RWPE2 (cell line): ENCODE measurements at places on chromosomes 4 and X.

DNA sequence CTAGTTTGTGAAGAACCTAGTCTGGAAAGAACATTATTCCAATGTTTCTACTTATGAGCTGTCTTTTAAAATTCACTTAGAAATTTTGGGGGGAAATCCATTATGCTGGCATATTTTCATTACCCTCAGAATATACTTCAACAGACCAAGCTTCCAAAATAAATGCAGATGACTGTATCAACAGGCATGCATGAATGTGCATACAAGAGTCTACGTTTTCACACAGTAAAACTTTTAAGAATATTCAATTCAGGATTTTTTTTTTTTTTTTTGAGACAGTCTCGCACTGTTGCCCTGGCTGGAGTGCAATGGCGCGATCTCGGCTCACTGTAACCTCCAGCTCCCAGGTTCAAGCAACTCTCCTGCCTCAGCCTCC is 49.7 kb downstream of the ABCG2 start:
- peaks cover 26% of the 10 kb centered on the region for H3K4me1 ChIP-seq
- no peak overlapping the region for H3K4me3 ChIP-seq
- no peaks in the 10 kb centered on the region for H3K36me3 ChIP-seq
- H3K27ac ChIP-seq, result no peak overlapping the region

- no peaks in the 10 kb centered on the region for H3K27me3 ChIP-seq
- H3K4me1 ChIP-seq, result no peaks in the 10 kb centered on the region
- DNase-seq, result no peak
- H3K27ac ChIP-seq, result no peak overlapping the region
Observed at GRCh38 chrX:110032534-110033147, 29.7 kb downstream of the TMEM164 start.

DNA sequence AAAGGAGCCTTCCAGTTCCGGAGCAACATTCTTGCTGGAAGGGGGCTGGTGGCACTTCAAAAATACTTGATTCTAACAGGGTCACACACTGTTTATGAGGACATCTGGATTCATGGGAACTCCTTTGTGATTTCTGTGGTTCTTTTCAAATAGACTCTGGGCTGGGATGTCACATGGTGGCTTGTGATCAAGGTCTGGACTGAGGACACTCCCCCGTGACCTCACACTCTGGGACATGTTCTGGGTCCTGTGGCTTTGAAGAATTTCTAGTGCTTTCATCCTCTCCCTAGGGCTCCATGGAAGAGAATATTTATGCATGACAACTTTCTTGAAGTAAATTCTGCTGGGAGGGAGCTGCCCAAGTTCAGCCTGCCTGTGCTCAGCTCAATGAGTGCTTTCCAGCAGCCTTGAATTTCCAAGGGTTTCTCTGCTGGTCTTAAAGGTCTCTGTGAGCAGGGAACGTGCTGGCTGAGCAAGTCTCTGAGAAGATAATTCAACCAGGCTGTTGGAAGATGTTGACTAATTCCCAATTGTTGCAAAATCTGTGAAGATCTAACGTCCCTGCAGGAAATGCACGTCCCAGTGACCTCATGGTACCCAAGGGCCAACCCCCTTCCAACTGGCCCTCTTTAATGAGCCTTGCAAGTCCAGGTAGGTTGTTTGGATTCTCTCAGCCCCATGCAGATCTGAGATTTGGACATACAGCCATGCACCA is 36.3 kb downstream of the GPR143 start:
- no peaks in the 10 kb centered on the region for H3K36me3 ChIP-seq
- H3K4me1 ChIP-seq, result no peaks in the 10 kb centered on the region
- no peak for DNase-seq
- H3K27ac ChIP-seq, result no peak overlapping the region
- no peak overlapping the region for H3K4me3 ChIP-seq

DNA sequence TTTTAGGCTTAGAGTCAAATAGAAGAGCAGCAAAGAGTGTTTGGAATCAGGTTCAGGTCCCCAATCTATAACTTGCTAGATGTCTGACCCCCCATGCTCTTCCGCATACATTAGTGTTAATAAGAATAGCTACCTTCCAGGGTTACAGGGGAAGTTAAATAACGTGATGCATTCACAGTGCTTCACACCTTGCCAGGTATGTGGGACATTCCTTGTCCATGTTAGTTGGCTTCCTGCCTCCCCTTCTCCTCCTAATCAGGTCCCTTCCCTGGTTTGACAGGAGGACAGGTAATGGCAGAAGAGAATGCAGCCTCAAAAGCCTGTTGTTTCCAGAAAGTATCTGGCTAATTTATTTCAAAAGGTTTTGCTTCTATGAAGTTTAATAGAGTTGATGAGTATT is 248.7 kb downstream of the MID1IP1 start:
- DNase-seq, result no peak
- H3K36me3 ChIP-seq, result no peaks in the 10 kb centered on the region
- H3K27me3 ChIP-seq, result no peaks in the 10 kb centered on the region
- H3K27ac ChIP-seq, result no peak overlapping the region
- H3K4me1 ChIP-seq, result no peaks in the 10 kb centered on the region

DNA sequence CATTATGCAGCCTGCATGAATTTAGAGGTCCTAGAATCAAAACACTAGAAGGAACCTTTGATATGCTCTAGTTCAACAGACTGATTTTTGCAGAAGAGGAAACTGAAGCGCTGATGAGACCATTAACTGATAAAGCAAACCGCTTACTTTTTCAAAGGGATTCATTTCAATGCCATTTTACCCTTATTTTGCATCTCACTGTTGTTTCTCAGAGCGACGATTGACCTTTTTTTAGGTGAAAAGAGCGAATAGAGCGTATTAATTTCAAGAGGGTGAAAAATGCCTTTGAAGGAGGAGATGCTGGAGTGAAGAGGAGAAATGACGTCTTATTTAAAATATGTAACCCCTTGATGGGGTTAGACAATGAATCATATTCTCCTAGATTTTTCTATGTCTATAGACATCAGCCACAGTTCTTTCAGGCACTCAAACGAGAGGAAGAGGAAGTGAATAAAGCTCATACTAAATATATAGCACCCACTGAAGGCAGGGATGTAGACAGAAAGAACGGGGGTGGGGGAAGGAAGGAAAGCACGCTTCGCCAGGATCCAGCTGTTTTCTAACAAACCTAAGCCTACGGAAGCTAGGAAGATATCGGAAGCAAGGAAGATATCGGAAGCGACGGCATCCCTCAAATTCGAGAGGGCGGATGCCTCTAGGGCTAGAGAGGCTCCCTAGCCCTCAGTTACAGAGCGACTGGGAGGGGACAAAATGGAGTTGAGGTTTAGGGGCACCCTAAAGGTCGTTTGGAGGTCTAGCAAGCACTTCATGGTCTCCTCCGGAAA is 848 bp downstream of the ACSL4 start:
- H3K27me3 ChIP-seq, result no peaks in the 10 kb centered on the region
- peak overlapping the region; percentile 92 for H3K27ac ChIP-seq
- peaks cover 42% of the 10 kb centered on the region for H3K36me3 ChIP-seq

GRCh38 chr4:72313121-72313520 is 255.9 kb downstream of the ADAMTS3 start:
- DNase-seq, result no peak
- no peaks in the 10 kb centered on the region for H3K27me3 ChIP-seq
- no peaks in the 10 kb centered on the region for H3K36me3 ChIP-seq
- H3K4me1 ChIP-seq, result peaks cover 42% of the 10 kb centered on the region
- H3K4me3 ChIP-seq, result no peak overlapping the region

DNA sequence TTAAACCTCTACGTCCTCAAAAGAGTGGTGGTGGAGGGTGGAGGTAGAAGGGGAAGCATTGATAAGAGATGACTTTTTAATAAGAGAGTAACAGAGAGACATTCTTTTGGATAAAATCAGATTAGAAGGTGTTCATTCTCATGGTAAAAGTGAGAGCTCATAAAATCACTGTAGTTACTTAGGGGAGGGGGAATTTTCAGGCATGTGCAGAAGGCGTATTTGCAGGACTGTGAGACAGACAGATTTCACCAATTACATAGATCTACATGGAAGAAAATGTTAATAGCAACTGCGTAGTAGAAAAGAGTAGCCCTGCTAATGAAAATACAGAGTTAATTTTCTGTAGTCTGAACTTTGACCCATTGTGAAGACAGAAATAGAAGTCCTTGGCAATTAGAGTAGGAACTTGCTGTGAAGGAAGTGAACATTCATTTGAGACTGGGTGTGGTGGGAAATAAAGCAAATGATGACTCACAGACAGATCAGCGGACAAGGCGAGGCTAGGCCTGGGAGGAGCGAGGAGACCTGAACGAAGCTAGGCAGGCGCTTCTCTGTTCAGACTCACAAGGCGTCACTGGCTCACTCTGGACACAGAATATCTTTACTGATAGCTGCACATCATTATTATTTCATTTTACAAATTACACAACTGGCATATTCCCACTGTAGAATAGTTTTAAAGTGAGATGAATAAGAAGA is 57.2 kb upstream of the FAM9C start:
- H3K27ac ChIP-seq, result peak overlapping the region; percentile 47
- H3K27me3 ChIP-seq, result no peaks in the 10 kb centered on the region
- H3K36me3 ChIP-seq, result no peaks in the 10 kb centered on the region
- no peak overlapping the region for H3K4me3 ChIP-seq
- H3K4me1 ChIP-seq, result peaks cover 21% of the 10 kb centered on the region

GRCh38 chrX:85922821-85923220 is 124.5 kb downstream of the CHM start:
- no peak overlapping the region for H3K27ac ChIP-seq
- no peaks in the 10 kb centered on the region for H3K36me3 ChIP-seq
- no peaks in the 10 kb centered on the region for H3K27me3 ChIP-seq
- H3K4me3 ChIP-seq, result no peak overlapping the region
- DNase-seq, result no peak

GRCh38 chr4:106366026-106366425 is 2.6 kb downstream of the GIMD1 start:
- H3K4me1 ChIP-seq, result peaks cover 7% of the 10 kb centered on the region
- H3K27me3 ChIP-seq, result no peaks in the 10 kb centered on the region
- no peak overlapping the region for H3K4me3 ChIP-seq
- H3K27ac ChIP-seq, result no peak overlapping the region
- no peak for DNase-seq

DNA sequence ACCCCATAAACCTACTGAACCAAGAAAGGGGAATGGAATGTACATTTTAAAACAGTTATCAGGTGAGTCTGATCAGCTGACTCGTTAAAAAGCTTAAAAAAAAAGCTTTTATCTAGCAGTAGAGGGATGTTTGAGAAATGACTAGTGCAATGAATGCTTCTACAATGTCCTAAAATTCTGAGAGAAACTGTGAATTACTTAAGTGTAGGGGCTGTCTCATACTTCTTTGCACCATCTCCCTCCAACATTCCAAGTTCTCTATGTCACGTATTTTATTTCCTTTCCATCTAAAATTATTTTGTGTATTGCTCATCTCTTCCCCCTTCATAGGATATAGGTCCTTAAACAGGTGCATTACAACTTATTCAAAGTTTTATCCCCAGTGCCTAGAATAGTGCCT is 11.9 kb upstream of the AREG start:
- peak overlapping the region; percentile 98 for H3K27ac ChIP-seq
- H3K4me3 ChIP-seq, result no peak overlapping the region
- DNase-seq, result no peak
- peaks cover 64% of the 10 kb centered on the region for H3K4me1 ChIP-seq
- no peaks in the 10 kb centered on the region for H3K36me3 ChIP-seq

DNA sequence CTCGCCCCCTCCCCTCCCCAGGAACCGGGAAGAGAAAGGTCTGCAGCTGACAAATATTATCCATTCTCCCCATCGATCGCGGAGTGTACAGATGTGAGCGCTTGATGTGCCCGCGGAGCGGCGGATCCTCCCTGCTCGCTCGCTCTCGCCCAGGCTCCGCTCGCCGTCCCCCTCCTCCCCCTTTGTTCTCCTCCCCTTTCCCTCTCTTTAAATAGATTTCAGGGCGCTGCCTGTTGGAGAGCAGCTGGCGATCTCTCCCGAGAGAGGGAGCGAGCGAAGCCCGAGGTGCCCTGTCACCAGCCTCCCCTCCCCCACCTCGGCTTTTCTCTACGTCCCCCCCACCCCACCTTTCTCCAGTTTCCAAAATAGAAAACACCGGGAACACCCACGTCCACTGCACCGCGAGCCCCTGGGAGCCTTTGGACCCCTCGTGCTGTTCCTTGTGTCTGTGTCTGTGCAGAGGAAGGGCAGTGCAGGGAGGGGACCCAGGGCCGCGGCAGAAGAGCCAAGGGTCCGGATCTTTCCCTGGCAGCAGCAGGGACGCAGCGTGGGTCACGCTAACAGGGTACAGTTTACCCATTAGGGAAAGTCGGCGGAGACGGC is 56.6 kb upstream of the BCOR start:
- no peaks in the 10 kb centered on the region for H3K27me3 ChIP-seq
- DNase-seq, result no peak
- H3K36me3 ChIP-seq, result no peaks in the 10 kb centered on the region
- H3K4me3 ChIP-seq, result peak overlapping the region; percentile 28
- no peaks in the 10 kb centered on the region for H3K4me1 ChIP-seq

DNA sequence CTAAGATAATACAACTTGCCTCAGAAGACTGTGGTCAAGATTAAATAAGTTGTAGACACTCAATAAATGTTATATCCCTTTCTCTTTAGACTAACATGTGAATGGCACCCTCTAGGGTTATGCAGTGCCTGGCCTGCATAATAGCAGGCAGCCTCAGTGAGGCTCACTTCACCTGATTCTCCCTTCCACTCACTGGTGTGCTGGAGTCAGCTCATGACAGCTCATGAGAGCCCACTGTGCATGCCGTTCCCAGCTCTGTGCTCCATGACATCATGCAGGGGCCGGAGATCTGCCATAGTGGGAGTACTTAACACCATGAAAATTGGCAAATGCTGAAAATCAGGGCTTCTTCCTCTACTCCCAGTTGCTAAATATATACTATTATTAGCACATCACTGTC is 64.5 kb downstream of the TEC start:
- no peak overlapping the region for H3K4me3 ChIP-seq
- no peaks in the 10 kb centered on the region for H3K27me3 ChIP-seq
- no peak overlapping the region for H3K27ac ChIP-seq
- no peaks in the 10 kb centered on the region for H3K4me1 ChIP-seq
- no peak for DNase-seq

DNA sequence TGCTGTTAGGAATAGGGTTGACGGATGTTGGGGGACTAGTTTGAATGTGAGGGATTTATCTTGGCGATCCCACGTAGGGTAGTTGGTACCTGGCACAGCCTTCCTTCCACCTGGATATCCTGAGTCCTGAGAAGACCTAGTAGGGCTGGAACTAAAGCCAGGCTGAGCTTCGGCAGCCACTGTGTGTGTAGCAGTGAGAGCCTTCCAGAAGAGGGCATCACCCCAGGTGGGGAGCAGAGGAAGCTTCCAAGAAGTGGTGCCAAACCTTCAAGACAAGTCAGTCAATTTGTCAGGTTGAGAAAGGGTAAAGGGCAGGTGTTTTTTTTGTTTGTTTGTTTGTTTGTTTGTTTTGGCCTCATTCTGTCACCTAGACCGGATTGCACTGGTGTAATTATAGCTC is 1.2 kb upstream of the FGFBP2 start:
- no peaks in the 10 kb centered on the region for H3K36me3 ChIP-seq
- no peak for DNase-seq
- H3K27me3 ChIP-seq, result no peaks in the 10 kb centered on the region
- no peaks in the 10 kb centered on the region for H3K4me1 ChIP-seq
